Activated CD4-positive, alpha-beta T cell treated with anti-CD3 and anti-CD28 coated beads for 4 hours (primary cell): ENCODE measurements at places on chromosomes 11 and 22.

DNA sequence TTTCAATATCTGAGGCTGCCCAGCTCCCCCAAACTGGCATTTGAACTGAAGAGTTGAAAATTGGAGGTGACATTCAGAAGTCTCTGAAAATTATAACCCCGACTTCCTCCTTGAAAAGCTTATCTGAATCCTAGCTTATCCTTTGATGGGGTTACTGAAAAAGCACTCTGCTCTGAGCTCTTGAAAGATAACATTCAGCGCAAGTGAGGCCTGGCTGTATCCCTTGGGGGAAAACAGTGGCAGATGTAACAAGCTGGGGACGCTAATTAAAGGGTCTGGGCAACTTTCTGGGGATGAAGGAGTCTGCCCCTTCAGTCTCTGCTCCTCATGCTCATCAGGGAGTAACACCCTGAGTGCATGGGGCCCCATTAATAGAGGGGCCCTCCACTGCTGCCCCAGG is 402.0 kb upstream of the CADM1 start:
- no peak for DNase-seq

GRCh38 chr11:60633645-60634044 is 65.8 kb upstream of the MS4A8 start:
- DNase-seq: no peak

- DNase-seq: no peak
These were observed 62.0 kb upstream of the PRR5 start for GRCh38 chr22:44639891-44640617.

DNA sequence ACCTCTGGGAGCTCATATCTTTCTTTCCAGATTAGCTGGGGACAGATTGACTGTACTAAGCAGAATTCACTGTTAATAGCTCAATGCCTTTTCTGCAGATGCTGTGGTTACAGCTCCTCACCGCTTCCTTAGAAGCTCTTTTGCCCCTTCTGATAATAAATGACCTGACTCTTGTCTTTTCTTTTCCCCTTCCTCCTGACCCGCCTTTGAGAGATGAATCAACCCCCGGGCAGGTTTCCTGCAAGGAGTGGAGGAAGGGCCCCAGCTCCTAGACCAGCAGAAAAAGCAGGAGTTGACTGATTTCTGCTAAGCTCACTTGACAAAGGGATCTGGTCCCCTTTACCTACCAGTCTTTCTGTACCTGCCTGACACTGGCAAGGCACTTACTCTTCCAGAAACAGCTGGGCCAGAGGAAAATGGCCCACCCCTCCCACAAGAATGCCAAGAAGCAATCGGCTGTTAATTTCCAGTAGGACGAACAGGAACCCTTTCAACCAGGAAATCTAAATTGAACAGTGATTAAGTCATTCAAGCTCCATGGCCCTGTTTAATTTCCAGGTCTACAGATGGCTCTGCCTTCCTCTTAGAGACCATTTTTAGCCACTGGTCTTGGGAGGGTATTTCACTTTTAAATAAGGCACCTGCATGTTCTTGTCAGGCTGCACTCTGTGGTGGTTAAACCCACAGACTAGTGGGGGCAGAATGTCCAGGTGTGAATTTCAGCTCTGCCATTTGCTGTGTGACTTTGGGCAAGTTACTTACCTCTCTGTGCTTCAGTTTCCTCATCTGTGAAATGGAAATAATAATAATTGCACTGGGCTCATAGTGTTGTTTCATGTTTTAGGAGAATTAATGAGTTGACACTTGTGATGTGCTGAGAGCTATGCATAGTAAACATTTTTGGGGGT is 67.5 kb downstream of the PRR5L start:
- DNase-seq: no peak

DNA sequence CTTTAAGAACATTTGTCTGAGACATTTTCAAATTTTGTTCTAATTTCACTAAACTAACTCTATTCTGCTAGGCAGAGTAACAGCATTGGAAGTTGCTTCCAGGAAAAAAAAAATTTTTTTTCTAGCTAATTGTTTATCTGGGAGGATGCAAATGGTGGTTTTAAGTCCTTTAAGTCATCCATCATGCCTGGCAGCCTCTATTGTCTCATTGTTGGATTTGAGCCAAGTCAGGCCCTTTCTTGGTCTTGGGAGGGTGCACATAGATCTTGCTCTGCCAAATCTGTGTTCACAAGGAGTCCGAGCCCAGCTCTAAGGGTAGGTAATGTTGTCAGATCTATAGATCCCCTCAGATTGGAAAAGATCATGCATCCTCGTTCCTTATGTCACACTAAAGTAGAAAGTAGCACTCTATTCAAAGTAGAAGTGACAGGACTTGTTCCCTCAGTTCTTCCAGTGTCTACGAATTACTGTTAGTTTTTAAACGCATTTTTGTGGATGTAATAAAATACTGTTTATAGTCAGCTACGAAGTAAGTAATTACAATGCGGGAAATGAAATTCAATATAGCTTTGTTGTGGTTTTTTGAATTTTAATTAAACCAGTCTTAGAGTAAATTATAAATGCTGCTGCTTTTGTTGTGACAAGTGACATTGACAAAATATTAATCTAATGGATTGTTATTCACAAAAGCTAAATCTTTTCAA is 166.0 kb upstream of the RASSF10 start:
- DNase-seq: no peak

- no peak for DNase-seq
These were observed 42.2 kb downstream of the FLI1 start for GRCh38 chr11:128735935-128736605.

DNA sequence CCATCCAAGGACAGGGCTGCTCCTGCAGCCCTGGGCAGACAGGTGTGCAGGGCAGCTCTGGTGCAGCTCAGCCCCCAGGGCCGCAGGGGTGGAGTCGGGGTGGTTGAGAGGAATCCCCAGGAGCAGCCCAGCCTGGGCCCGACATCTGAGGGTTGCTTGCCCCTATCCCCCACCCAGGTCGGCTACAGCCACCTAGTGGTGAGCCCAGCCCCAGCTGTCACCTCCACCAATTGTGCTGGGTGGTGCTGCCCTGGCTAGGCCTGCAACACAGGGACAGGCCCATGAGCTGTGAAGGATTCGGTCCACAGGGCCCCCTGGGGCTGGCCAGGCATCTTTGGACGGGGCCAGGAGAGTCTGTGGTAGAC is 29.6 kb downstream of the RTN4R start:
- peak; percentile 38 for DNase-seq

- no peak for DNase-seq
These were observed 22.5 kb downstream of the CLPB start for GRCh38 chr11:72411623-72412419.
